LoVo (cell line): ENCODE measurements at places on chromosomes 11 and 22.

DNA sequence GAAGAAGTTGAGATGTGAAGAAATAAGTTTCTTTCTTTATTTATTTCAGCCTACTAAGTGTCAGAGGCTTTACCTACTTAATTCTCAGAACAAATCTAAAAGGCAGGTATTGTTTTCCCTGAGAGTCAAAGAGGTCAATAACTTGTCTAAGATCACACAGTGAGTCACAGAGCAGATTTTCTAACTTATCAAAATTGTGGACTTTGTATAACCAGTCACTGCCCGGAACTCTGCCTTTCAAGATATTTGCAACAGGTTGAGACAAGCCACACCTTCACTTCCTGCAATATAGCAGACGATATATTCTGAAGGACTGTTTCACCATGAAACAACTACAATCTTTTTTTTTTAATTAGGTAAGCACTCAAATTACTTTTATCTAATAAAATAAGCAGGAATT is 10.5 kb upstream of the MMP3 start:
- DNase-seq = no peak

- DNase-seq = no peak
Observed at GRCh38 chr11:60631944-60632343, 67.5 kb upstream of the MS4A8 start.

DNA sequence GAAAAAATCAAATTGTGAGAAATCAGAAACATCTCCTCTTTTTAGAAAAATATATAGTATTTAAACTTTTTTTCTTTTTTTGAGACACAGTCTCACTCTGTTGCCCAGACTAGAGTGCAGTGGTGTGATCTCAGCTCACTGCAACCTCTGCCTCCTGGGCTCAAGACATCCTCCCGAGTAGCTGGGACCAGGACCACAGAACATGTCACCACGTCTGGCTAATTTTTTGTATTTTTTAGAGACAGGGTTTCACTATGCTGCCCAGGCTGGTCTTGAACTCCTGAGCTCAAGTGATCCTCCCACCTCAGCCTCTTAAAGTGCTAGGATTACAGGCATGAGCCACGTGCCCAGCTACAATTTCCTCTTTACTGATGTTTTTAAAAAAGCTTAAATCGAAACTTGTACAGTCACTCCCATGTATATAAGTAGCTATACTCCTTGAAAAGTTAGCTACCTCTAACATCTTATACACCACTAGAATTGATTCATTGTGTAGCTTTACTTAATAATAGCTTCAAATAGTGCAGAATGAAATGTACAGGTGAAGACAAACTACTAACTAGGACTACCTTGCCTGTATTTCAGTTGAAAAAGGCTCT is 10.3 kb downstream of the EIF4G2 start:
- DNase-seq = no peak

DNA sequence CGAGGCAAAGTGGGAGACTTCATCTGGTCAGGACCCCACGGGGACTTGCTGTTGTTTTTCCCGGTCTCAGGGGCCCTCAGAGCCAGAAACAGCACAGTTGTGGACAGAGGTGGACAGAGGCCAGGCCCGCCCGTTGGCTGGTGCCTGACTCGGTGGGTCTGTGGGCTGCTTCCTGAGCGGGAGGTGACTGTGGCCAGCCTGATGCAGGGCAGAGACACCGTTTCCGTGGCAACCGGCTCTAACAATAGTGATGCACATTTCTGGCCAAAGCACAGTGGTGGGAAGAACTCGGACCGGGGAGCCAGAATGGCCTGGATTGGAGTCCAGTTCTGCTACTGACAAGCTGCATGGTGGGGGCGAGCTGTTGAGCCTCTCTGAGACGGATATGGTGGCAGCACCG is 58.7 kb upstream of the ATXN10 start:
- DNase-seq = no peak

DNA sequence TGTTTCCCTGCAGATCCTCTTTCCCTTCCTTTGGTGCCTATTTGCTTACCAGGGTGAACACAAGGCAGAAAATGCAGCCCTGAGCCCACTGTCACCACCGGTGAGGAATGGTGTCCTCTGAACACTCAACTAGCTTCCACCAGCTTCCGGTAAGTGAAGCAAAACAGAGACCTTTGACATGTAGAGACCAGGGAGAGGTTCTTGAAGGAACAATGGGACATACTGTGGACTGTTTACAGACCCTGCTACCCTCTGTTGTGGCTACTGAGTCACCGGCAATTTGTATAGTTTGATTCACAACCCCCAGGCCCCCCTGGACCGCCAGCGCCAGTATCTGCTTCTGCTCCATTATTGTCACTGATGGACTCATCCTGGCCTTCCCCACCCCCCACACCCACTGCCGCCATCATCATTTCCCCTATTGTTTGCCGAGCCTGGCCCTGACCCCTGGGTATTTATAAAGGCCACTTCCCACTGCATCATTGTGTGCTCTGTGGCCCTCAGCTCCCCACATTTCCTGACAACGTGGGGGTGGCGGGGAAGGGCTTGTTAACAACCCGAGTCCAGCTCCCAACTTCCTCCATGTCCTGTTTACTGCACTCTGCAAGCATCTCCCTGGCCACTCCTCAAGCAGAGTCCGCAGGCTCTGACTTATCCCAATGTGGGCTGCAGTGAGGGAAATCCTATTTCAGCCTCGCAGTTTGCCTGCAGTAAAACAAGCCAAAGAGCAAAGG is 252.9 kb downstream of the ETS1 start:
- no peak for DNase-seq

DNA sequence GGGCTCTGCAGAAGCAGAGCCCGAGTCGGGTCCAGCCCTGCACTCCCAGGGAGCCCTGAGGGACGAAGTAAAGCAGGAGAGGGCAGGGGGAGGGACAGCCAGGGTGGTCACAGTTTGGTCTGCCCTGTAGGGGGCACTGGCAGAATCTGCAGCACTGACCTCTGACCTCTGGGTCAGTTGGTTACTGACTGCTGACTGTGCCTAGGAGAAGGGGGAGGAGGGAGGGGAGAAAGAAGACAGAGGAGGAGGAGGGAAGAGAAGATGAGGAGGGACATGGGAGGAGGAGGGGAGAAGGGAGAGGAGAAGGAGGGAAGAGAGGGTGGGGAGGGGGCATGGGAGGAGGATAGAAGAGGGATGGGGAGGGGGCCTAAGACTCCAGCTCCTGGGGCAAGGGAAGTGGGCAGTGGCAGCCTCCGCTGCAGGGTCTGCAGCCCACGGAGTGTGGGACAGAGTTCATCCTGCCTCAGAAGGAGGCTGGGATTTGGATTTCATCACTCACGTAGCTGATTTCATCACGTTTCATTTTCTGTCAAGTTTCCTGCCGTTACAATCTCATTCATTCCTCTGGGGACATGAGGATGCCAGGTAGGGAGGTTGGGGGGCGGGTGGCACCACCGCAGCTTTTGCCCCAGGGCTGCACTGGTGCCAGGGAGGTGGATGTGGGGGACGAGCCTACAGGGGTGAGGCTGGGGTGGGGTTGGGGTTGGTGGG is 55.2 kb downstream of the FLRT1 start:
- DNase-seq = no peak

DNA sequence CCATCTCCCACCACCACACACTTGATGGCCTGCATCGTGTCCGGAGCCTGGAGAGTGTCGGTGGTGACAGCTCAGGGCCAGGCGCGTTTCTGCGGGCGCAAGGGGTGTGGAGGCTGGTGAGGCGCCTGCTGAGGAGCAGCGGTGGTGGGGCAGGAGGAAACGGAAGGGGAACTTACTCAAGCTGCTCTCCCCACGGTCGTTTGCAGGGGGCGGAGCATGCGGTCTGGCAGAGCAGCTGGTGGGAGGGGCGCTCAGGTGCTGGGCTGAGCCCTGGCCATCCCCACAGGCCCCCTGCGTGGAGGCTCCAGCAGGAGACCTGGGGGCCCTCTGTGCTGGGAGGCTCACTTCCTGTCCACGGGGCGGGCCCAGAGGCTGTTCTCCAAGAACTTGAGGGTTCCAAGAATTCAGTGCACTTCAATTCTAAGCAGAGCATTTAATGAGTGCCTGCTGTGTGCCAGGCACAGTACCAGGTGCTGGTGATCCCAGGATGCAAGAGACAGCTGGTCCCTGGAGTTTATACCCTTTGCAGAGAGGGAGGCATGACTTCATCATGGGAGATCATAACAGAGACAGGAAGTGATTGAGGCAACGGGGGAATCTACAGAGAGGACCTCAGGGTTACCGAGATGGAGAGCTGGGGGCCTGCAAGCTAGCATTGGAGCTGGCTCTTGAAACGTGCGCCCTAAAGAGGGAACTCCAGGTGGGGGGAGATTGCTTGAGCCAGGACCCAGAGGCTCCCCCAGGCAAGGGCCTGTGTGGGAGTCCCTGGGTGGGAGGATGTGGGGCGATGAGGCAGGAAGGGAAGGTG is at the start of gene RAC2:
TSS of gene RAC2 (minus strand) at position 156 of the 808 bp plus-strand sequence. CDS start at position 35, 121 bp downstream.
- DNase-seq = no peak

DNA sequence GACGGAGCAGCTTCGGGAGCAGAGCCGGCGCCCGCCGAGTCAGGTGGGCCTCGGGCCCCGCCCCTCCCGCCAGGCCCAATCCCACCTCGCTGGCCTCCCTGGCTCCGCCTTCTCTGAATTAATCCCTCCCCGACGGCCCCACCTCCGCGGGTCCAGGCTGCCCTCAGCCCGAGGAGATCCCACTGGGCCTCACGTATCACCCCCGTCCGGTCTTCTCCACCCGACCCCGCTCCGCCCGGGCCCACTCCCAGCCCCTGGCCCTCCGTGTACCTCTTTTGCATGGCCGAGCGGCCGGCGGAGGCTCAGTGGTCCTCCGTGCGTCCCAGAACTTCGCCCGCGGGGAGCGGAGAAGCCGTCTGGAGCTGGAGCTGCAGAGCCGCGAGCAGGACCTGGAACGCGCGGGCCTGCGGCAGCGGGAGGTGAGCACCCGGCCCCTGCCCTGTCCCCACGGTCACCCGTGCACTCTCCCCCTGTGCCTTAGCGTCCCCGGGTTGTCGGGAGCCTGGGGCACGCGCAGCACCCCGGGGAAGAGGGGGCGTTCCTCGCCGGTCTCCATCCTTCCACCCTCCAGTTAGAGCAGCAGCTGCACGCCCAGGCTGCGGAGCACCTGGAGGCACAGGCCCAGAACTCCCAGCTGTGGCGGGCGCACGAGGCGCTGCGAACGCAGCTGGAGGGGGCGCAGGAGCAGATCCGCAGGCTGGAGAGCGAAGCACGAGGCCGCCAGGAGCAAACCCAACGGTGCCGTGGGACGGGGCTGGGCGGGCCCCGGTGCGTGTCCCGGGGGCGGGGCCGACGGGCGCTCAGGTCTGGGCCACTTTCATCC is 2.2 kb upstream of the CD151 start:
- no peak for DNase-seq

DNA sequence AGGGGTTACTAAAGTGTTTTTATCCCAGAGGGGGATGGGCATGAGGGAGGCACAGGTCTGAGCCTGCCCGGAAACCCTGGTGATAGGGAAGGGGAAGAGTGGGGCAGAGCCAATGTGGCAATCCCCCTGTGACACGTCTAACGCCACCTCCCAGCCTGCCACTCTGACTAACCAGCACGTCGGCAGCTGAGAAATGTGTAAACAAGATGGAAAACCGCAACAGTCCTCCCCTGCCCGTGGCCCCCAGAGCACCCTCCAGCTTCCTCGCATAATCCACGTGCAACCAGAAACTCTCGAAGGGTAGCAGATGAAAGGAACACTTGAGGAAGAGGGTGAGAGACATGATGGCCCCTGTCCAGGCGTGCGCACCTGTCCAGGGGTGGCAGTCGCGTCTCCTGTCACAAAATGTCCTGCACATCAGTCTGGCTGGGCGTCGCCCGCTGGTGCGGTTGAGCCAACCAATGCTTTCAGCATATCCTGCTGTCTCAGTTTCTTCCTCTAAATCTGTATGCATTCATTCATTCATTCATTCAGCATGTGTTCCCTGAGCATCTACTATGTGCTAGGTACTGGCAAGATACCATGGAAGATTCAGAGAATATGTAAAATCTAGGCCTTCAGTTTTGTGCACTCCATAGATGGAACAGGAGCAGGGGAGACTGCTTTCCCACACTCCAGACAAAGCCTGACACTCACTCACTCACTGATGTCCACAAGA is 4.5 kb downstream of the TMPRSS4 start:
- DNase-seq = no peak

DNA sequence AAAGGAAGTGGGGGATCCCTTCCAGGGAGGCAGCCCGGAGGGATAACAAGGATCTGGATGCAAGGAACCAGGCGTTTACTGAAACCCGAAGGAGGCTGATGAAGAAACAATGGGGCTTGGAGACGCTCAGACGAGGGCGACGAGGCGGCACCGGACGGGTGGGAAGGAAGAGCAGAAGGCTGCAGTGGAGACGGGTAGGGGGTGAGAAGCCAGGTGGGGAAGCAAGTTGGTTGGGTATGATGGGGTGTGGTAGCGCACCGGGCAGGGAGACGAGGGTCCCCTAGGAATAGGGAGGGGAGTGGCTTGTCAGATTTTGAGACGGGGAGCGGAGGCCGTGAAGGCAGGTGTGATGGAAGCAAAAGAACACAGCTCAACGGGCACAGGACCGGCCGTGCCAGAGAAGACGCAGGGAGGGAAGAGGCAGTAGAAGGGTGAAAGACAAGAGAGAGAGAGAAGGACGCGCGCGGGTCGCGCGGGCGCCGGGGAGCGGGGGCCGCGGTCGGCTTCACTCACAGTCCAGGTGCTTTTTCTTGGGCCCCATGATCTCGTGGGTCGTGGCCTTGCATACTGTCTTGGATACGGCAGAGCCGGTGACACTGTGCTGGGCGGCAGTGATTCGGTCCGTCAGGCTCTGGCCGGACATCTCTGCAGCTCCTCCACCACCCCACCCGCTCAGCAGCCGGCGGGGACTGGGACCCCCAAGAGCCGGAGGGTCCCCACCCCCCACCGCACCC is 579 bp downstream of the PICALM start:
- DNase-seq = no peak

GRCh38 chr11:60786811-60787567 is 1.9 kb downstream of the MS4A10 start:
- no peak for DNase-seq

DNA sequence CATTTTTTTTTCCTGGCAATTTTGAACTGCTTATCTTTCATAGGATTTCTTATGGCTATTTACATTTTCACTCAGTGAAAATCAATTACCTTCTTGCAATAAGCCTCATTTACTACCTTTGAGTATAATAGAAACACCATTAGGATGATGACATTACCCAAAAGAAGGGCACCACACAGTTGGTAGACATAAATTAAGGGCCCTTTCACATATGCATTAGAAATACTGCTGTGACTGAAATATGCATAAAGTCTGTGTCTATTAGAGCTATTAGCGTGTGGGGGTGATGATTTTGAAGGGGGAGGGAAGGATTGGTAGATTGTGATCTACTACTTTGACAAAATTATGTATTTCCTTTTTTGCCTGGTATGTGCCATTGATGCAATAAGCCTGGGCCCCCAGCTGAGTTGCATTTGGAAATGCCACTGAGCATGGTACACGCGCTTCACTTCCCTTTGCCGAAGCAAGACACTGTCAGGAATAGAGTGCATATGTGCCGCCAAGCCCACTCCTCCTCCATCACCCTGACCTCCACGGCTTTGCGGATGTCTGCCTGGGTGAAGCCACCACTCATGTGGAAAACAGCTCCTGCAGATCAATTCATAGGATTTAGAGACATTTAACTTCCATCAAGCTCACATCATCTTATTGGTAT is 339.3 kb downstream of the DCDC1 start:
- DNase-seq = no peak
